ENCODE measurements at places on chromosomes 6 and 20. TPM values are rescaled to one million over a fixed set of nuclear protein-coding genes. Genes with fewer than 3 reads are reported as not detected.

DNA sequence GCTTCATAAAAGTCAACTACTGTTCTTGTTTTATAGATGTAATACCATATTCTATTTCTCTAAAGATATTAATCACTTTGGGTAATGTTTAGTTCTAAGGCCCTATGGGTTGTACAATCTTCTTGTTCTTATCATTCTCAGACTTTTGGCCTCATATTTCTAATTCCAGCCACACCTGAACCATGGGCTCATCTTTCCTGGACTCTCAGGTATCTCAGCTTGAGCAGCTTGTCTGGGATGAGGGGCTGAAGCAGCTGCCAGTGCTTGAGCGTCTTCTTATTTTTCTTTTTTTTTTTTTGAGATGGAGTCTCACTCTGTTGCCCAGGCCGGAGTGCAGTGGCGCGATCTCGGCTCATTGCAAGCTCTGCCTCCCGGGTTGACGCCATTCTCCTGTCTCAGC lies 150.2 kb downstream of the KIF6 start:
- H3K4me1 ChIP-seq: no peaks in the 10 kb centered on the region
- DNase-seq: no peak

- no peaks in the 10 kb centered on the region for H3K27me3 ChIP-seq
- H3K36me3 ChIP-seq: no peaks in the 10 kb centered on the region
- no peak overlapping the region for H3K4me3 ChIP-seq
- no peak overlapping the region for H3K27ac ChIP-seq
- DNase-seq: peak; percentile 51
- H3K4me1 ChIP-seq: peaks cover 8% of the 10 kb centered on the region
Observed at GRCh38 chr6:166625356-166625755, 1.7 kb downstream of the RPS6KA2 start.

GRCh38 chr6:49490633-49491032 lies 9.1 kb upstream of the GLYATL3 start:
- no peaks in the 10 kb centered on the region for H3K4me1 ChIP-seq
- no peaks in the 10 kb centered on the region for H3K36me3 ChIP-seq
- no peaks in the 10 kb centered on the region for H3K27me3 ChIP-seq
- no peak overlapping the region for H3K4me3 ChIP-seq
- DNase-seq: no peak

DNA sequence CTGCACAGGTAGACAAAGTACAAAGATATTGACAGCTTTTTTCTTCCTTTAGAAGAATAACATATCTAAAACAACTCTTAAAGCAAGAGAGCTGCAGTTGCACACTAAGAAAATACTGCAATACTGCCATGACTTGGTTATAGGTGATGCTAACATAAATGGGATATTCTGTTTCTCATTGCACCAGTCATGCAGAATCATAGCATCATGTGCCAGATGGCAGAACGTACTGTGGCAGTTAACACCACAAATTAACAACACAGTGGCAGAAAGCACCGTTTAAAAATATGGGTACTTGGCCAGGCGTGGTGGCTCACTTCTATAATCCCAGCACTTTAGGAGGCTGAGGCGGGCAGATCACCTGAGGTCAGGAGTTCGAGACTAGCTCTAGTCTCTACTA lies 7.4 kb downstream of the ASXL1 start:
- H3K4me3 ChIP-seq: no peak overlapping the region
- H3K27ac ChIP-seq: no peak overlapping the region
- peaks cover 3% of the 10 kb centered on the region for H3K36me3 ChIP-seq
- peaks cover 2% of the 10 kb centered on the region for H3K4me1 ChIP-seq
- no peaks in the 10 kb centered on the region for H3K27me3 ChIP-seq

- no peaks in the 10 kb centered on the region for H3K36me3 ChIP-seq
- H3K27me3 ChIP-seq: no peaks in the 10 kb centered on the region
- no peak overlapping the region for H3K27ac ChIP-seq
- H3K4me3 ChIP-seq: no peak overlapping the region
Observed at GRCh38 chr6:22642254-22642653, 72.9 kb downstream of the HDGFL1 start.

PPP1R14C gene
- 15.8 TPM for total RNA-seq

PRDM1 gene
- total RNA-seq: 23.0 TPM

GNMT gene
- 0.54 TPM for total RNA-seq

Data from kidney (tissue), 22 donors.